Activated CD4-positive, alpha-beta T cell treated with anti-CD3 and anti-CD28 coated beads, Interleukin-2, Interleukin-6, amounts not matched to agents 100 ng/mL and 50 ng/mL, durations not matched to agents 16 hours and 8 hours (primary cell): ENCODE measurements at places on chromosomes 13 and 19.

GRCh38 chr13:24293746-24294145 lies 15.6 kb upstream of the C1QTNF9 start:
- DNase-seq = no peak

GRCh38 chr13:25915840-25916518 lies 135.8 kb downstream of the SHISA2 start:
- no peak for DNase-seq

DNA sequence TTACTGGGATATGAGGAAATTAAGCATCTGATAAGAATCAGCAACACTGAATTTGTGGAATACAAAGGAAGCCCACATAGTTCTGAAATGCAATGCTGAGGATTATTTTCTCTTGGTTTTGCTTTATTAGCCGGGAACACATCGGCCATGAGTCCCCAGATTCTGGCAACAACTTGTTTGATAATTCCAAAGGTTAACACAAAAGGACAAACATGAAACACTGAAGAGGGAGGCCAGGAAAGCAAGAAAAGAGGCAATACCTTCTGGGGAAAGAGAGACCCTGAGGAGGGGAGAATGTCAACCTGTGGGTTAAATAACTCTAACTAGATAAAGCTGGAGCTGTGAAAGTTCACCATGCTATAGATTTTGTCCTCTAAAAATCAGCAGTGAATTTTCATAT lies 285.9 kb downstream of the ITGBL1 start:
- no peak for DNase-seq

- no peak for DNase-seq
Observed at GRCh38 chr13:47087841-47088240, 191.0 kb upstream of the HTR2A start.

GRCh38 chr13:85974608-85975366 lies 175.6 kb upstream of the SLITRK6 start:
- no peak for DNase-seq
